Stimulated activated CD8-positive, alpha-beta memory T cell treated with anti-CD3 and anti-CD28 coated beads, Interleukin-15, amount 100 ng/mL, for 4 hours (primary cell): ENCODE measurements at places on chromosomes 5 and 9.

DNA sequence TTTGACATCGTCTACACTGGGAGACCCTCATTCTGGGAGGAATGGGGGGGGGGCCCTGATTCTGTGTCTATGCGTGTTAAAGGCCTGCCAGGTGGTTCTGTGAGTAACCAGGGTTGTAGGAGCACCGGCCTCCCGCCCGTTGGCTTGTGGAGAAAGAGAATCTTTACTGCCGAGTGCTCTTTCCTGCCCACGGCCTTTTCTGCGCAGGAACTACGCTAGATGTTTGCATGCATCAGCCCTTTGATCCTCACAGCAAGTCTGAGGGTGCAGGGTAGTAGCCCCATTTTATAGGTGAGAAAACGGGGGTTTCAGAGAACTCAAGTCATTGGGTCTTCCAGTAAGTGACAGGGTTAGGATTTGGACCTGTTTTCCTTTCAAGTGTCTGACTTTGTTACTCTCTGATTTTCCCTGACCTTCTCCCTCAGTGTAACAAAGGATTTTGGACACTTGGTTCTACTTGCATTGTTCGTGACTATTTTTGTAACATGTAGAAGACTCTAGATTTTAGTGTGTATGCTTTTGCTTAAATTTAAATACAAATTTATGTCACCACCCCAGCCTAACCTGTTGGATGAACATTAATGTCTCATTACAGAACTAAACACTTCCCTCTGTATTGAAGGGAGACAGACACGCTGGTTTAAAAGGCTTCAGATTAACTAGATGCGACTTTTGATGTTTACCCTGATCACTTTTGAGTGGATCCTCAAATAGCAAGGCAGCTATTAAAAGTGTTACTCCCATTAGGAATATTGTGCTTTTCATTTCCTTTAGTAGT, 22.0 kb downstream of the MAST4 start:
- DNase-seq = no peak

- DNase-seq = no peak
Observed at GRCh38 chr5:67465537-67466207, 269.1 kb upstream of the CD180 start.

DNA sequence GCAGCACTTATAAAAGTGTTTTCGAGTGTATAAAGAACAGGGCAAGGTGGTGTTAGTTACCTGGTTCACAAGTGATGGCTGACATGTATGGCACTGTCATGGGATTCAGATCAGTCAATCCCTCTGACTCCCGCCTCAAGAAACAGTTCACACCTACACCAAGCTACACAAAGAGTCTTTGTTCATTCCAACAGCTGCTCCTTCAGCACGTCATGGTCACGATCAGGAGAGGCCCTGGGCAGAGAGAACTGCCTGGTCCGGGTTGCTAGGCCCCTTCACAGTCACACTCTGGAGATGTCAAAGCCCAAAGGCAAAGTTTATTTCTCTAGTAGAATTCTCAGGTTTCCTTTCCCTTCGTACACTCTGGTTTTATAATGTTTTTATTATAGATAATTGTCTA, 426.7 kb downstream of the ZSWIM6 start:
- no peak for DNase-seq

GRCh38 chr9:77543131-77543822, 104.8 kb downstream of the GNA14 start:
- no peak for DNase-seq

DNA sequence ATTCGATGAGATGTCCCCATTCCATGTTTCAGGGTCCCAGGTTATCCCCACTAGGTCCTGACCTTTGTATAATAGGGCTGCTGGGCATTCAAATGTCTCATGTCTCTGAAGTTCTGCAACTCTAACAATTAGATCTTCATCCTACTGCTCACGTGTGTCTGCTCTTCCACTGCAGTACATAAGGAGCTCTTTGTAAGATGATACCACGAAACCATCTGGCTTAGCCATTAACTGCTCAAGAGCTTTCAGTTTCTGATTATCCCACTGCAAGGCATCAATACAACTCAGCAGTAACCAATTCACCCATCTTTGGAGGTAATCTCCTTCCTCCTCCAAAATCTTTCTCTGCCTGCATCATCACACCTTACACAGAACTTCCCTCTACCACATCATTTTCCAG, 49.9 kb upstream of the PPP2CA start:
- no peak for DNase-seq

- no peak for DNase-seq
Observed at GRCh38 chr9:126695701-126696400, 82.1 kb downstream of the LMX1B start.

DNA sequence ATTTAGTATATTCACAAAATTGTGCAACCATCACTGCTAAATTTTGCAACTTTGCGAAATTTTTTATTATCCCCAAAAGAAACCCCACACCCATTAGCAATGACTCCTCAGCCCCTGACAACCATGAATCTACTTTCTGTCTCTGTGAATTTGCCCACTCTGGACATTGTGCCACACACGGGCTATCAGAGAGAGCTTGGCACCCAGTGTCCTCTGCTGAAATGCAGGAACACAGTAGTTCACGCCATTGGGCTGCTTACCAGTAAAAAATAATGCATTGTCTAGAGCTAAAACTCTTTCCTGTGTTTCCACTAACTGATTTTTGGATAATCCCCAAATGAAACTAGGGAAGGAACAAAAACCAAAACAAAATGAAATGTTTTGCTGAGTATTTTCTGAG, 60.0 kb downstream of the HRH2 start:
- DNase-seq = no peak

- no peak for DNase-seq
Observed at GRCh38 chr5:148858547-148858946, 32.1 kb downstream of the ADRB2 start.

DNA sequence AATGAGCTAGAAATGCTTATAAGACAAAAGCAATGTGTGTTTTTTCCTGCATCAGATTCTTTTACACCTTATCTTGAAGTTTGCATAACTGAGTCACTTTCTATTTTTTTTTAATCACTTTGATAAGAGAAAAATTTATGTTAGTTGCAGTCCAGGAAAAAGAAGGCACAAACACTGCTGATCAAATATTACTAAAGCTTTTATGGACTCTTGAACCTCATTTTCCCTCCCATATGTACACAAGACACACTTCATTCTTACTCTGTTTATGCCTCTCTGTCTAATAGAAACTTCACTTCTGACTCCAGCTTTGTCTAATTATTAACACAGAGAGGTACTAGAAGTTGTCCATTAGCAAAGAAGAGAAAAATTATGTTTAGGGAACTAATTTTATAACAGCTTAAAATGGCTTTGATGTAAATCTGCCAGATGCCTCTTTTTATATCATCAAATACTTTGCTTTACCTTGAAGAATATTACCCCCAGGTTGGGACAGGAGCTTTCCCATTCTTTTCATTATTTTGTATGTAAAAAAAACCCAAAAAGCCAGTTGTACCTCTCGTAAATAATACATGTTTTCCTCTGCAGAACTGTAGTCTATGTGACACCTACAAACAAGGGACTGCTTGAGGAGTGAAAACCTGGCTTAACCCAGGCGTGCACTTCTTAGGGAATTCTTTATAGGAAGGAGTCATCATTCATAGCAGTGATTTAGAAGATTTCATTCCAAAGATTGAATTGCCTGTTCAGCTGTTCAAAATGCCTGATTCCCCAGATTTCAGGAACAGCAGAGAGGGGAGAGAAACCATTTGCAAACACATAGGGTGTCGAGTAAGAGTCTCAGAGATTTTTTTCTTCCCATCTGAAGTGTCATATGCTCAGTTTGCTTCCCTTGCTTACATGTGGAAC, 72.6 kb downstream of the DAPK1 start:
- no peak for DNase-seq

DNA sequence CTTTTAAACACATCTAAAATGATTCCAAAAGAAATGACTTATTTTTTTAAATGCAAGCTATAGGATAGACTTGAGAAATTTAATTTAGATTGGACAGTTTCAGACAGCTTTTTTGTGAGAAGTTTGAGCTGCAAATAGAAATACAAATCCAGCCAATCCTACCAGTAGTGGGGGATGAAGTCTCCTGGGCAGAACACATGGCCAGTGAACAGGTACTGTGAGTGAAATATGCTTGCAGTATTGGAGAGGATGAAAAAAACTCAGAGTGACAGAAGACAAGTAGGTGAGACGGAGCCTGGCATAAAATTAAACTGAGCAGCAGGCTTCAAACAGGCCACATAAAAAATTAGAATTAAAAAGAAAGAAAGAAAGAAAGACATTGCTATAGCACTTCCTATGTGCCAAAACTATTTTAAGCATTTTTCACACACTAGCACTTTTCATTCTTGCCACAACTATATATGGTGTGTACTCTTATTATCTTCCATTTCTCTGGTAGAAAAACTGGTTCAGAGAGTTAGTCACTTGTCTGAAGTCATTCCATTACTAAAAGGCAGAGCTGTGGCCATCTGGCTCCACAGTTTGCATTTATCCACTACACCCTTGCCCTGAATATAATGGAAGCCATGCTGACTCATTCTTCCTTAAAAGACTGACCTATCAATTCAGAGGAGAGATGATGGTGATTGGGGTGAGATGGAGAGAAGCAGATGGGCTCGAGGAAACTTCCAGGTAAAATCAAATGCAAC, 310.2 kb upstream of the CTNND2 start:
- DNase-seq = no peak

GRCh38 chr9:742914-743589, 98.4 kb upstream of the DMRT1 start:
- DNase-seq = no peak

GRCh38 chr9:87667164-87667738, 58.7 kb upstream of the CTSL start:
- DNase-seq = no peak

DNA sequence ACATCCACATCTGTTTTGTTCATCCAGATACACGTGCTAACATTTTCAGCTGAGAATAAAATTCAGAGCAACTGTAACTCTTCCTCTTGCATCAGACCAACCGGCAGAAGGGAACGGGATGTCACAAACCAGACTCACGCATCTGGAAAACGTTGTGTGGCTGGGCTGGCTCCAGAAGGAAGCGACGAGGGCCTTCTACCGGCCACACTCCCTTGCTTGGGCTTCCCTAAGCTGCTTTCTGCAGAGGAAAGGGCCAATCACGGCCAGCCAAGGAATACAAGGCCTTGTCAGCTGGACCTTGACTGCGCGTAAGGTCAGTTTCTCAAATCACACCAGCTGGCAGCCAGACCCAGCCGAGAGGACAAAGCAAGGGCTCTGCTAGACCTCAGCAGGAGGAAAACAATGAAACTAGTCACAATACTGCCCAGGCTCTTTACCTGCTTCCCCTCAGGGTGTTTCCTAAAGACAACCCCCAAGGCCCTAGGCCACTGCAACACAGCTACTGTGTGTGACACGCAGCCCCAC, 106.1 kb downstream of the THBS4 start:
- no peak for DNase-seq

DNA sequence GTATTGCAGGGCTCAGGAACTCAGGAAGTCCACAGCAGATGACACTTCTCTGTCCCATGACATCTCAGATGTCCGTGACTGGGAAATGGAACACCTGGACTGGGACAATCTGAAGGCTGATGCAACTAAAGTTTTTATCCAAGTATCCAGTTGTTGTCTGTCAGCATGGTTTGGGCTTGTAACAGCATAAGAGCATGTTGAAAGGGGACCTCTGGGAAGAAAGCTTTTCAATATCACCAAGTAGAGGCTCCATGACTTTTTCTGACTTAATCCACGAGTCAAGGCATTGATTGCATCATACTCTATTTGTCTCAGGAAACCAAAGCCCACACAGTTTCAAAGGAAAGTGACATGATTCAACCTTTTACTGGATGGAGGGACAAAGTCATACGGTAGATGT, 807.7 kb downstream of the MTRR start:
- no peak for DNase-seq

DNA sequence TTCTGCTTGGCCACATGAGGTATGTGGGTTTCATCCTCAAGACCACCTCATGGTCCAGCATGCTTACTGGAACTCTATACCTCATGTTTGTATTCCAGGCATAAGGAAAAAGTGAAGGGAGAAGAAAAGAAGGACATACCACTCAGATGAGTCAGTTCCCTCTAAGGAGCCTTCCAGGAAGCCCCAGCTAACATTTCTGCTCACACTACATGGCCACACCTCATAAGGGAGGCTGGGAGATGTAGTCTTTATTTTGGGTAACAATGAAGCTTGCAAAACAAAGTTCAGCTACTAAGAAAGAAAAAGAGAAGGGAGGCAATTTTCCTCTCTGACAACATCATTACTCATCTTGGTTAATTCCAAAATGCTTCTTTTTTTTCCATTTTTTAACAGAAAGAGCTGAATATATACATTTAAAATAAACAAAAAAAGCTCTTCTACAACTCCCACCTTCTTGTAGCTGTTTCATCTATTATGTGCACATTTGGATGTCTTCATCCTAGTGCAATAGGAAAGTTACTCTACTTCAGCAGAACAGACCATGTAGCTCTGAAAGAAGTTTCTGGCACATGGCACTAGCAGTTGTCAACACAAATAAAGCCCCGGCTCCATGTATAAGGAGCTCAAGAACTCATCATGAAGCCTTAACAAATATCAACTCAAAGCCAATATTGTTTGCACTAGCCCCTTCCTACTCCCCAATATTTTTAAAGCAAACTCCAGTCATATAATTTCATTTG, 123.6 kb upstream of the CCDC112 start:
- DNase-seq = no peak

- no peak for DNase-seq
Observed at GRCh38 chr9:114501796-114502682, 3.2 kb downstream of the WHRN start.

- DNase-seq = no peak
Observed at GRCh38 chr9:113219969-113220368, 1.1 kb downstream of the FKBP15 start.

DNA sequence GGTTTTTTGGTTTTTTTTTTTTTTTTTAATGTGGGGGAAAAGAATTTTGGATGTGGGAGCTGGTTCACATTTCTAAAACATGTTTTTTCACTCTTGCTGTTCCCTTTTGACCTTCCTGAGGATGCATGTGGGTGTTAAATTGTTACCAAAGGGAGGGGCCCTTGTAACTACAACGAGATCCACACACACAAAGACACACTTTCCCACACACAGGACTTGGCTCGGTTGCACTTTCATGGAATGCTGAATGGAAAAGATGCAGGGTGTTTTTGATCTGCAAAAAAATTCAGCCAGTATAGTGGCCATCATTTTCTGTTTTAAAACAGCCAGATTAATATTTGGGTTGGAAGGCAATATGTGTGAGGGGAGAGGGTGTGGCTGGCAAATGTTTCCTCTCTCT, 576.9 kb downstream of the EBF1 start:
- DNase-seq = no peak

- DNase-seq = no peak
Observed at GRCh38 chr5:99355881-99356280, 427.1 kb upstream of the CHD1 start.

- DNase-seq = no peak
Observed at GRCh38 chr5:88486431-88486830, 217.8 kb upstream of the TMEM161B start.

- DNase-seq = no peak
Observed at GRCh38 chr5:56737002-56737621, 78.2 kb upstream of the MAP3K1 start.

DNA sequence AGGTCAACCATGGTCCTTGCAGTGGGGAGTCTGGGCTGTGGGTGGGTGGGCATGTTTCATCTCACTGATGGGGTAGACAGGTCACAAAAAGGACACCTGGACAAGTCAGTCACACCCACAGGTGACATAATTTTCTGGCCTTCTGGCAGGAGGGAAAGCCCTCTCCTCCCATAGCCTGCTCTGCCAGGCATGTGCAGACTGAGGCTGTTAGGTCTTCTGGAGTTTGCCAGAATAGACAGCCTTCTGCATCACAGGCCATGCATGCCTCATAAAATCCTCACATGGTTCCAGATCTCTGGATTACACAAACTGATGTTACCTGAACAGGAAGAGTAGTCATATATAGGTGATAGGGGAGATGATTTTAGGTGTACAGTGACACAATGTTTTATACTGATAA, 49.1 kb downstream of the ARHGAP26 start:
- no peak for DNase-seq
